ENCODE measurements at places on chromosomes 1 and 21.

DNA sequence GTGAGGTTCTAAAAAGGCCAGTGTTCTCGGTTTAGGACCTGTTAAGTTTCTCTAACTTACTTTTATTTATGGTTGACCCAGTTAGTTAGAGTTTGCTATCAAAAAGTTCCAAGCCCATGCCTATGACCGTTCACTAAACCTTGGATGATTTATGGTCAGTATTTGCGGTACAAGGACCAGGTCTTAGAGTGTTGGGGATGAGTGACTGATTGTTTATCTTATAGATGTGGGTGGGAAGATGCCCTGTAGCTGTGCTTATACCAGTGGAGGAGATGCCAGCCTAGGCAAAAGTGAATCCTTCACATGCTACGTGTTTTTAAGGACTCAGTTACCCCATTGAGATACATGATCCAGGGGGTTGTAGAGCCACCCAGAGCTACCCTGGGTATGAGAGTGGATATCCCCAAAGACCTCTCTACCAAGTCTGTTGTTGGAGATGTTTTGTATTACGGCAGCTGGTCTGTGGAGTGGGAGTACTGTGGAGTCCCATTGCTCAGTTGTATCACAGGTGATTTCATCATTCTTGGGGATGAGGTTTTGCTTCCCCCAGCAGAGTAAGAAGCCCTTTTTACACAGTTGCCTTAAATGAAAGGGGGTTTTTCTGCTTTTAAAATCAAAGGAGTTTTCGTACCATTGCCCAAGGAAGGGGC is 2.1 kb downstream of the SLC22A15 start:
- DNase-seq = no peak

DNA sequence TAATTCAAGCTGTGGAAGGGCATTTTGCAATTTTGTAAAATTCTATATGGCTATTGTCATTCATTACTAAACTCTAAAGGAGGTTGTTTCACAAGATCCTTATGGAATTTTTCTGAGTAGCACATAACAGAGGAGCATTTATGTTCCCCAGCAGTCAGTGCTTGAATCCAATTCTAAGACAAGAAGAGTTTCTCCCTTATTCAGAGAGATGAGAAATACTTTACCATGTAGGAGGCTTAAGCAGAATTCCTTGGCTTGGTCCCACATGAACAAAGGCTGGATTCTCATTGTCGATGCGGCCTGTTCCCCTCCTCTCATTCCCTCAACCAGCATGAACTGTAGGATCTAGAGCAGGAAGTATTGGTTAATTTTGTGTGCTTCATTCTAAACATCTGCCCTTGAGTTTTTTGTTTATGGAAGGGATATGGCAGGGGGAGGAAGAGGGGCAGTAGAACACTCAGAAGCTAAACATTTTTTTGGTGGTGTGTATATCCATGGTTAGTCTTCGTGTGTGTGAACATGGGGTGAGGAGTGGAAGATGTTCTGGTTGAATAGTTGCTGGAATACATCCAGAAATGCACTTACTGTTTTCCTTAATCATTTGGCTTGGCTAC is 74.3 kb downstream of the LAMC1 start:
- peak; percentile 35 for DNase-seq

GRCh38 chr1:29379443-29380073 is 143.2 kb downstream of the PTPRU start:
- peak; percentile 77 for DNase-seq

GRCh38 chr21:34795548-34796180 is 126.9 kb downstream of the CLIC6 start:
- DNase-seq = peak; percentile 76

- DNase-seq = no peak
Observed at GRCh38 chr21:28269173-28269572, 723.5 kb downstream of the LTN1 start.

GRCh38 chr1:65694933-65695332 is 97.8 kb upstream of the PDE4B start:
- no peak for DNase-seq
